ENCODE measurements at places on chromosomes 6 and 20.

GRCh38 chr20:62306414-62307187 is 3.8 kb downstream of the ADRM1 start:
- no peak for DNase-seq

DNA sequence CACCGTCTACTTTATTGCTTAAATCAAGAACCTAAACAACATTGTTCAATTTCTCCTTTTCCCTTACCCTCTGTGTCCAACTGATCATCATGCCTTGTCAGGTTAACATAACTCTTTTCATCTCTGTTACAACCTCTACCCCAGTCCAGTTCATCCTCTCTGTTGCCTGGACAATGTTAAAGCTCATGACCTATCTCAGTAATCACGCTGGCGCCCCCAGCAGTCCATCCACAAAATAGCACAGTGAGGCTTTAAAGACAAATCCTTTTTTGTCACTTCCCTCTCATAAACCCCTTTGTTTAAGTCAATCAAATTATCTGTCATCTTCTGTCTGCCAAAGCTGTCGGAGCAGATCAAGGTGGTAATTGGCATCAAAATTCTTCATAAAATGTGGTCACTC is 140.1 kb downstream of the QKI start:
- DNase-seq, result peak; percentile 20

DNA sequence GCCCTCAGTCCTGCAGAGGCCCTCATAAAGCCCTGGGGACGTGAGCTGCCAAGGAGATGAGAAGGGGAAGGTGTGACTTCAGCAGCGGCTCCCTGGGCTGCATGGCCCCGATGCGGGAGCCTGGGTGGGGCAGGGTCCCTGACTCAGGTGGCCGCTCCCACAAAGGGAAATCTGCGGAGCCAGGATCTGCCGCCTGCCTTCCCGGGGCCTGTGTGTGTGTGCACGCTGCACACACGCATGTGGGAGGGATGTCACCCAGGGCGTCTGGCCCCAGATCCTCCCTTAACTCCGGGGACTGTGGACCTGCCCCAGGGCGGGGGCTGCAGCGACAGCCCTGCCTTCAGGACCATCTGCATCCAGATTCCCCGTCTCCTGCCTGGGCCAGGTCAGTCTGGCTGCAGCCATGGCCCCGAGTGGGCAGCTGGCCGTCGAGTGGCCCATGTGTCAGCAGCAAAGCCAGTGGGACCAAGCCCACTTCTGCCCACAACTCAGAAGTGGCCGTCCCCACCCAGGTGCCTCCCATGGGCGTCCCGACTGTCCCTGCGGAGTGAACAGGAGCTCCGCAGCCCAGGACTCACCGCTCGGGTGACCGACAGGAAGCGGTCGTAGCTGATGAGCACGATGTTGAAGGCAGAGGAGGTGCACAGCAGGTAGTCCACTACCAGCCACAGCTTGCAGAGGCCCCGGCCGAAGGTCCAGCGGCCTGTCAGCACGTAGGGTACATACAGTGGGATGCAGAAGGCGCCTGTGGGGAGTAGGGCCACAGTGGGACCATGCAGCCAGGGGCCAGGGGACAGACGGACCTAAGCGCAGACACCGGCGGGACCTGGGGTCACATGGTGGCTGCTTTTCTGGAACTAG is 1.9 kb downstream of the HRH3 start:
- no peak for DNase-seq

DNA sequence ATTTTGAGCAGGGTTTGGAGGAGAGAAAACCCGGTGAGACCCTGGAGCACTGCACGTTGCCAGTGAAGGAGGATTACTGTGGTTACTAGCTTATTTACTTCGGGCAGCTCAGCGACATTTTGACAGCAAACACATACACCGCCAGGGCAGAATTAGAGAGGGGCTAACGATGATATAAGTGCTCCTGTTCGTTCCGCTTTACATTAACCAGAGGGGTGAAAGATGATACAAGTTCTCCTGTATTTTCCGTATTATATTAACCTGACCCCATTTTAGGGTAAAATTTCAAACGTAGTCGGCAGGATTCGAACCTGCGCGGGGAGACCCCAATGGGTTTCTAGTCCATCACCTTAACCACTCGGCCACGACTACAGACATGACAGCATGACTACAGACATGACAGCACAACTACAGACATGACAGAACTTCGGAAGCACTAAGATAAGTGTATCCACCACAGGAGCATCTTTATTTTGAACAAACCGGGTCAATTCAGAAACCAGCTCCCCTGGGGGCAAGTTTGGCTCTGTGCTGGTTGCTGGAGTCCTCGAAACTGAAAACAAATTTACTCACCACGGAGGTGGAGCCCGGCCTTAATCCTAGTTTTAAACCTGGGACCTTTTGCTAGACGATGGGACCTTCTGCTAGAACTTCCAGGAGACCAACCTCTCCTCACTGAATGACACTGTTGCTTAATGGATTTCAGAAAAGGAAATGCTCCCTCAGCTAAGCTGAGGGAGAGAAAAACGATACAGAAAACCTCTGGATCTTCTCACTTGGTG is 80.4 kb upstream of the ZNF184 start:
- no peak for DNase-seq

Measured in anterior cingulate cortex (tissue), 58 donors.